ENCODE measurements at places on chromosomes 4 and X.

- no peak for DNase-seq
These were observed 27.4 kb downstream of the FRYL start for GRCh38 chr4:48752726-48753125.

- no peak for DNase-seq
These were observed 402.4 kb downstream of the PACRGL start for GRCh38 chr4:21102667-21103066.

GRCh38 chr4:35166466-35166865, 1077.8 kb downstream of the ARAP2 start:
- no peak for DNase-seq

GRCh38 chr4:51845711-51846110, 2.8 kb downstream of the DCUN1D4 start:
- no peak for DNase-seq

GRCh38 chrX:66039944-66040343, at the start of gene VSIG4:
Gene VSIG4 (minus strand): TSS chrX:66040080. CDS start chrX:66039998, 82 bp downstream.
- DNase-seq, result no peak

DNA sequence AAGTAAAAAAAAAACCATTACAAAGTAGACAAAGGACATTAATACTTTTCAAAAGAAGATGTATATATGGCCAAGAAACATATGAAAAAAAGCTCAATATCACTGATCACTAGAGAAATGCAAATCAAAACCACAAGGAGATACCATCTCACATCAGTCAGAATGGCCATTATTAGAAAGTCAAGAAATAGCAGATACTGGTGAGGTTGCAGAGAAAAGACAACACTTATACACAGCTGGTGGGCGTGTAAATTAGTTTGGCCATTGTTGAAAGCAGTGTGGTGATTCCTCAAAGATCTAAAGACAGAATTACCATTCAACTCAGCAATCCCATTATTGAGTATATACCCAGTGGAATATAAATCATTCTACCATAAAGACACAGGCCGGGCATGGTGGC, 39.3 kb downstream of the TASL start:
- DNase-seq, result no peak

DNA sequence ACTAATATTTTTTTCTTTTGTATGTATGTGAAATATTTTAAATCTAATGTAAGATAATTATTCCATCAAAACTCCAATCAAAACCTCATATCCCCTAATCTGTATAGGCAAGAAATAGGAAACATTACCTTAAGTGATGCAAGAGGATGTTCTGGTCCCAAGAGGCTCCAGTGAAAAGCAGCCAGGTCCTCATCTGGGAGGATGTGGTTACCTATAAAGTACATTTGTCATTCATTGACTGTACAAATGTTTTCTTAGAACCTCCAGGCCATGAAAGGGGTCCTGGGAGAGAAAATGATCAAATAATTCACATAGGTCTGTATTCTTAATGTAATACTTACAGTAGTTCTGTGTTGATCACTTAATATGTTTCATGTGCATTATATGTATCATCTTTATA, 25.5 kb downstream of the FAM120C start:
- no peak for DNase-seq

DNA sequence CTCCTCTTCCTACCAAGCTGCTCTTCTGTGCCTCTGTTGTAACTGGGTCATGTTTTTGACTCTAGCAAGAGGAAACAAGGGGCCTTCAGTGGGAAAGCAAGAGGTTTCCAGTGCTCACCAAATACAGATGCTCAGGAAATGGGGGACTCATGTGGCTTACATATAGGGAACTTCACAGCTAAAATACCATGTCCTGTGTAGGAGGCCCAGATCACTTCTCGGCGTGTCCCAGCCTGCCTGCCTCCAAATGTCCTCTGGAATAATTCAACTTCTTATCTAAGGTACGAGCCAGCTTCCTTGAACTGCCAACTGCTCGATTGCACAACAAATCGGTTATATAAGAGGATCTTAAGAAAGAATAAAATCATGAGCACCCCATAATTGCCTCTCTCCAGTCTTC, 161.3 kb downstream of the KIT start:
- DNase-seq, result no peak

DNA sequence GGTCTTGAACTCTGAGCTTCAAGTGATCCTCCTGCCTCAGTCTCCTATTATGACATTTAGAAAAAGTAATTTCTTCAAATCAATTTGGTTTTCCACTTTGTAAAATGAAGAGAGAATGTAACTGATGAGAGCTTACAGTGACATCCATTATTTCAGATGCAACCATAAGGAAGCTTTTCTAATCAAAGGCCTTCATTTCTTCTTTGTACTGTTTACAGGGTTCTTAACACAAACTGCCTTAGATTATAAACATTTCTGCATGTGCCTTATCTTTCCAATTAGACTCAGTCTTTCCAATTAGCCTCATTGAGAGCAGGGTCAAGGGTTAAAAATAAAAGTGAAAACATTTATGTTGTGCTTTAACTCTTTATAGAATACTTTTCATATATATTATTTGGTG, 71.8 kb downstream of the WWC2 start:
- DNase-seq, result no peak

- no peak for DNase-seq
These were observed 149.6 kb upstream of the MID1 start for GRCh38 chrX:10769696-10770619.

DNA sequence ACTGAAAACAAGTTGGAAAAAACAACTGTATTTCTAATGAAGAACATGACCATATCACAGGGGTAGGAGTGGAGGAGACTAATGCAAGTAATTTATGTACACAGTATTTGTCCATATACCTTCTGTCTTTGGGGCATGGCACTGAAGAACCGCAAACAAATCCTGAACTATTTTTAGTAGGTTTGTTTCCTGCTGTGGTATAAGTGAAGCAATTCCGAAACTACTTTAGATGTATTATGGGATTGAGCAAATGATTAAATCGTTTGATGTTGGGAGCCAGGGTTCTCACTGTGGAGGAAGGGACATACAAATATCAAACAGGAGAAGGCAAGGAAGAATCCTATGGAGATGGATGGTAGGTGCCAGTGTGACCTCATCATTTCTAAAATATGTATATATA, 18.9 kb upstream of the SH3KBP1 start:
- DNase-seq, result no peak

GRCh38 chrX:148416142-148416541, 84.3 kb upstream of the AFF2 start:
- no peak for DNase-seq

- DNase-seq, result no peak
These were observed 53.7 kb downstream of the SMIM31 start for GRCh38 chr4:164807611-164808010.

DNA sequence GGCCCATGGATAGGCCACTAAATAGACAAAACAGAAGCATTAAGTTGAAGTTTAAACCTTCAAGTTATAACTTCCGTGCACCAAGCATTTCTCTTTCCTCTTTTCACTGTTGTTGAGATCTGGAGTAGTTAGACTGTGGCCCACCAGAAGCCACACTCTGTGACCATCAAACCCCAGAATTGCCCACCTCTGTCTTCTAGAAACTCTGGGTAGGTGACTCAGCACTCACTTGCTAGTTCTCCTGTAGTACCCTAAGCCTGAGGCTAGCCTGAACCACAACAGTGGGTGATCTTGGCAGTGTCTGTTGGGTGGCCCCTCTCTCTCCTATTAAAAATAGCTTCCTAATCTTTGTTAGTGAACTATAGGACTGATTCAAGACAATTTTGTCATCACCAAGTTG, 24.6 kb upstream of the CD40LG start:
- no peak for DNase-seq

GRCh38 chr4:158316264-158316663, 106.0 kb downstream of the TMEM144 start:
- DNase-seq, result no peak

- DNase-seq, result no peak
These were observed 11.5 kb downstream of the SH3RF1 start for GRCh38 chr4:169259271-169259670.

- DNase-seq, result no peak
These were observed 132.7 kb downstream of the ARHGAP10 start for GRCh38 chr4:147864607-147865006.

DNA sequence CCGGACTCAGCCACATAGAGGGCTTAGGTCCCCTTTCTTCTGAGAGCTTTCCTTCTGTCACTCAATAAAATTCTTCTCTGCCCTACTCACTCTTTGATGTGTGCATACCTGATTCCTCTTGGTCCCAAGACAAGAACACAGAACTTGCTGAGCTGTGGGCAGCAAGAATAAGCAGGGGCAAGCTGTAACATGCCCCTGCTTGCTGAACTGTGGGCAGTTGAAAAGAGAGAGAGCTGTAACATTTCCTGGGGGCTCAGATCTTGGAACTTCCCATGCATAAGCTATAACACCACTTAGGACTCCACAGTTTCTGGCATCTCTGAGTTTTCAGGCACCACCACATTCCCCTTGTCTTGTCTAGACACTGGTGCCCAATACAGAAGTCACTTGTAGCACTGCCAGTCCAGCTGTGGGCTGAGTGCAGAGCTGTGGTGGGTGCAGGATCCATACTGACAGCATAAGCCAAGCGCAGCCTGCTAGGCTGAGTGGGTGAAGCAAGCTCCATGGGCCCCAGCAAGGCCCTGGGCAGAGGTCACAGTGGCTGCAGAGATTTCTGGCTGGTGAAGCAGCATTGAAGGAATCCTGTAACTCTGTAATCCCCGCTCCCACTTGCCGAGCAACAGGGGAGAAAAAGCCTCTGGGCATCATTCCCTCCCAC, 241.2 kb downstream of the PCDH10 start:
- no peak for DNase-seq

DNA sequence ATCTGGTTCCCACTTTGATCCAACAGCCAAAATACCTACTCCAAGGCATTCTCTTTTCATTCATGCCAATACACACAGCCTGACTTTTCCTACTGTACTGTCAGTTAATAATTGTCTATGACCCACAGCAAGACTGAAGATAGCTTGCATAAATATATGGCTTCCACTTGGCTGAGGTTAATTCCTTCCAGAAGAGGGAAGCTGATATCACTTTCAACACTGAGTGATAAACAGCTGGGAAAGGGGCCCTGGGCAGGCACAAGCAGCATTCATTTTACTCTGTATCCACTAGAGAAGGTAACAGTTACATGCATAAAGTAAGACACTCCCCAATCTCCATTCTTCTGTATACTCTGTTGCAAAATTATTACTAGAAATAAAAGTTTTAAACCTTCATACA, 200.2 kb upstream of the UGT8 start:
- no peak for DNase-seq

- DNase-seq, result peak; percentile 29
These were observed at the start of gene NPY1R for GRCh38 chr4:163332526-163333406. Gene NPY1R (minus strand): TSS chr4:163332596. CDS start chr4:163326554, 6,042 bp downstream.

GRCh38 chr4:133694416-133694815, 507.2 kb downstream of the PABPC4L start:
- no peak for DNase-seq

- no peak for DNase-seq
These were observed 1097.2 kb upstream of the TENM3 start for GRCh38 chr4:181146051-181146450.

DNA sequence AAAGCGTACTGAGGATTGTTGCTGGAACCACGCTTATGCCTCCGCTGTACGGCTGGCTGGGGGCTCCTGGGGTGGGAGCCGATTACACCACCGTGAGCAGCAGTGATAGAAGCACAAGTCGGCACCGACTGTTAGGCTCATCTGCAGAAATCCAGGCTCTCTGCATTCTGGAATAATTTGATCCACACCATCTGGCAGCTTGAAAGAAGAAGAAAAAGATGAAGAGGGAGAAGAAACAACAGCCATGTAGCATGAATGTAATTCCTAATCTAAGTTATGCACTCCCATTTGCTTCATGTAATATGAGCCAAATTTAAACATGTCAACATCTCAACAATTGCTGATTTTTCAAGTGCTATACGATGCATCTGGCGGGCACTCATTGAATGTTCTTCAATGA, 84.6 kb upstream of the DHX15 start:
- no peak for DNase-seq

- DNase-seq, result no peak
These were observed 8.8 kb downstream of the GPRIN3 start for GRCh38 chr4:89298788-89299152.

DNA sequence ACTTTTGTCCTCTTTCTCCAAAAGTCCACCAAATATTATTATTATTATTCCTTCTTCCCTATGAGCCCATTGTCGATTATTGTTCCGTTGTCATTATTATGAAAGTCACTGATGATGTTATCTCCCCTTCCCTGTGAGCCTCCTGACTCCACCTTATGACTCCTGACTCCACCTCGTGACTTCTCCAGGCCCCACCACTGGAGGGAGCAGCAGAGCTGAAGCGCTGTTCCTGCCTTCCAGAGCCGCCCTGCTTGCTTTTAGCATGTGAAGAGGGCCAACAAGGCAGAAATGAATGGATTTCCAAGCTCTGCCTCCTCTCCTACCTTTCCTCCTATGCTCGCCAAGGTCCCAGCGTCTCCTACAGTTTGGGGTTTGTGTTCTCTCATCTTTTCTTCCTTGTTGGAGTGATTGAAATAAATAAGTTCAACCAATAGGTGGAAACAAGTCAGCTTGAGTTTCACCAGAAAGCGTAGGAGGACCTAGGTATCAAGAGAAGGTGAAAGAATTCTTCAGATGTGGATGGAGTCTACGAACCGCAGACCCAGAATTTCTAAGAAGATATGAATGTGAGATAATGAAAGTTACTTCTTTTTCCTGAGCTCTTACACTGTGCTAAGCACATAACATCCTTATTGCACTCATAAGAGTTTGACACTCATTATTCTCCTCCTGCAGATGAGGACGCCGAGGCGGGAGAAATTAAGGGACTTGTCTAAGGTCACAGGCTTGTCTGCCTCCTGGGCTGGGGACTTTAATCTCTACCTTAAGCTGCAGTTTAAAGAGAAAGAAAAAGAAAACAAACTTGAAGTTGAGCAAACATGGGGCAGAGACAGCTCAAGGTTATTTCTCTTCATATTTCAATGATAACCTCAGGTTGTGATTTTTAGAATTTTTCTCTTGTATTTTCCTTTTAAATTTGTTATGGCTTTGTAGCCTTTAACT, 26.1 kb downstream of the IGSF1 start:
- no peak for DNase-seq

DNA sequence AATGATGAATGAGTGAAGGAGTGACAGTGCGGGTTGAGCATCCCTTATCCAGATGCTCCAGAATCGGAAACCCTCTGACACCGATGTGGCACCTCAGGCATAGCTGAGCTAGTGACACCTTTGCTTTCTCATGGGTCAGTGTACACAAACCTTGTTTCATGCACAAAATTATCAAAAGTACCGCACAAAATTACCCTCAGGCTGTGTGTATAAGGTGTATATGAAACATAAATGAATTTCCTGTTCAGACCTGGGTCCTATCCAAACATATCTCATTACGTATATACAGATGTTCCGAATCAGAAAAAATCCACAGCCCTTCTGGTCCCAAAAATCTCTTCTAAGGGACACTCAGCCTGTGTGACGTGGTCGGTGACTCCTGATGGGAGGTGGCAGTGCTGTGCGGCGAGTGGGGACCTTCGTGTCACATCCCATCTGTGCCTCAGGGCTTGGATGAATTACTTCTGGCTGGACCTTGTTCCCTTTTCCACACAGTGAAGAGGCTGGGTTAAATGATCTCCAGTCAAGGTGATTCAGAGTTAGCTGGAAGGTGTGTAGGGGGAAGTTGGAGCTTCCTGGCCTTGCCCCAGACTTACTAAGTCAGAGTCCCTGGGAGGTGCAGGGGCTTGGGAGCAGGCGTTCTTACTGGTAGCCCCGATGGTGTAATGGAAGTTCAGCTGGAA, 18.8 kb downstream of the RGS12 start:
- DNase-seq, result no peak

- no peak for DNase-seq
These were observed 19.9 kb upstream of the CLNK start for GRCh38 chr4:10704430-10704810.

- no peak for DNase-seq
These were observed 336.2 kb downstream of the MID1IP1 start for GRCh38 chrX:39137363-39137954.

- DNase-seq, result no peak
These were observed 215.3 kb upstream of the AR start for GRCh38 chrX:67328476-67328875.

Data from fibroblast of skin of left quadriceps (primary cell).